Hematopoietic multipotent progenitor cell treated with erythropoietin and hydrocortisone succinate and interleukin-3 and kit ligand, for 15 days (in vitro differentiated cells): ENCODE measurements at places on chromosomes 11 and 22.

GRCh38 chr11:82229341-82229740 is 504.3 kb downstream of the FAM181B start:
- DNase-seq: no peak

- no peak for DNase-seq
Measured at GRCh38 chr11:46599340-46600193, 5.7 kb upstream of the AMBRA1 start.

DNA sequence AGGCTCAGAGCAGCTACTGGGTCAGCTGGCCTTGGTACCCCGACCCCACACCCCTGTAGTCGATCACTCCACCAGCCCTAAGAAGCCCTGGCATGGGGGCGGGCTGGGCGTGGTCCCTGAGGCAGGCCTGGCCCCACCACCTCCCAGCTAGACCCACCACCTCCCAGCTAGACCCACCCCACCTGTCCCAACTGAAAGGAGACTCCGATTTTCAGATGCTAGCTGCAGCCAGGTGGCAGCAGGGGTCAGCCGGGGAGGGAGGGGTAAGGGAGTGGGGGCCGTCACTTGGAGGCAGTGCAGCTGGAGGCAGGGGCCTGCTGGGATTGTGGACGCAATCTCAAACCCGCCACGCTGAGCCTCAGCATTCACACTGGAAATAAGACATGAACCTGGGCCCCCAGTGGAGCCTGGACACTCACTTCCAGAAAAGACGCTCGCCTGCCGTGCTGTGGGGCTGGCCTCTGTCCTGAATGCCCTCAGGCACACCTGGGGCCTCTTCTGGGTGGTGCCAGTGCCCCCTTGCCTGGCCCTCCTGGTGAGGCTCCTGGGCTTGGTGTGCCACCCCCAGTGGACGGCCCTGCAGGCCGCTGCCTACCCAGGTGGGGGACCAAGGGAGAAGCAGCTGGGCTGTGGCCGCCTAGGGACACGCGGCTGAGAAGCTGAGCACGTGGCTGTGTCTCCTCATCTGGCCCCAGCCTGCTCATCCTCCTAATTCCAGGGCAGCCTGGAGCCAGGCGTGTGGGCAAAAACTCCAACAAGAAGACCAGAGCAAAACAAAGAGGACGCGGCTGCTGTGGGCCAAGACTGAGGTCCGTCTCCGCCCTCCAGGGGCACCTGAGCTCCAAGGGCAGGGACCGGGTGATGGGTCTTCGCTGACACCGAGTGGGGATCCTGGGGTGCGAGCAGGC is 26.7 kb downstream of the OSBPL5 start:
- no peak for DNase-seq

- no peak for DNase-seq
Measured at GRCh38 chr11:120867988-120868387, 155.9 kb upstream of the TBCEL start.

DNA sequence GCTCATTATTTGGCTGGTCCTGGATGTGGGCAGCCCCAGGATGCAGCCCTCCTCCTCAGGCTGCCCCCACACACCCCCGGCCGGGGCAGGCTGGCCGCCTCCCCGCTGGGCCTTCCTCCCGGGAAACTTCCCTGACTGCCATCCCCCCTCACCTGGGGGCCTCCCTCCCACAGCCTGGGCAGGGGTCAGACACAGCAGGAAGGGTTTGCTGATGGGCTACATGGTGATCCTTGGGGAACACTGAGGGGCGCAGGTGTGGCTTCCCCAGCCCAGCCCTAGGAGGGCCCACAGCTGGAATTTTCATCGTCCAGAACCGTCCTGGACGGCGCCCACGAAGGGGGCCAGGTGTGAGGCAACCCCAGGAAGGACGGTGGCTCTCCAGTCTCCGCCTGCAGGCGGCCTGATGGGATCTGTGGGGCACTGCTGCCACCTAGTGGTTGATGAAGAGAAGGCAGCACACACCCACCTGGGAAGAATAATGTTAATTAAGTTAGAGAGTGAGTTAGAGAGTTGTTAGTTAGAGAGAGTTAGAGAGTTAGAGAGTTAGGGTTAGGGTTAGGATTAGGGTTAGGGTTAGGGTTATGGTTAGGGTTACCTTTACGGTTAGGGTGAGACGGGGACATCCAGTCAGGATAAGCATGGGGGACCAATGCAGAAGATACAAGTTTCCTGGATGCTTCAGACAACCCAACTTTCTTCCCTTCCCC is 75.9 kb upstream of the PRR5 start:
- DNase-seq: peak; percentile 78

DNA sequence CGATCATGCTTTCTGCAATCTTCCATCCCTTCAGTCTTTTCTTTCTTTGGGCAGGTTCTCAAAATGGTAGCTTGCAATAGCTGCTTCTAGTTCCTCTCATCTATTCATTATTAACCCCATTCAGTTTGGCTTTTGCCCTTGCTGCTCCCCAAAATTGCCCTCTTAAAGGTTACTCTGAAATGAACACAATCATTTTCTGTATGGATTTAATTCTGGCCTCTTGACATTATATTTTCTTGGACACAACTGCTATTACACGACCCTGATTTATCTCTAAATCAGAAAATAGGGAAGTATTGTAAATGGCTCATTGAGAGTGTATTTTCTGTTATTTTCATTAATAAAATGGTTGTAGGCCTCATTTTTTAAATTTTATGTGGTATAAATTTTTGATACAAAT is at the start of gene ANGPTL5:
Gene ANGPTL5 (minus strand): TSS at position 101 of the 400 bp plus-strand sequence. CDS start 8,613 bp downstream, outside the sequence.
- DNase-seq: no peak

DNA sequence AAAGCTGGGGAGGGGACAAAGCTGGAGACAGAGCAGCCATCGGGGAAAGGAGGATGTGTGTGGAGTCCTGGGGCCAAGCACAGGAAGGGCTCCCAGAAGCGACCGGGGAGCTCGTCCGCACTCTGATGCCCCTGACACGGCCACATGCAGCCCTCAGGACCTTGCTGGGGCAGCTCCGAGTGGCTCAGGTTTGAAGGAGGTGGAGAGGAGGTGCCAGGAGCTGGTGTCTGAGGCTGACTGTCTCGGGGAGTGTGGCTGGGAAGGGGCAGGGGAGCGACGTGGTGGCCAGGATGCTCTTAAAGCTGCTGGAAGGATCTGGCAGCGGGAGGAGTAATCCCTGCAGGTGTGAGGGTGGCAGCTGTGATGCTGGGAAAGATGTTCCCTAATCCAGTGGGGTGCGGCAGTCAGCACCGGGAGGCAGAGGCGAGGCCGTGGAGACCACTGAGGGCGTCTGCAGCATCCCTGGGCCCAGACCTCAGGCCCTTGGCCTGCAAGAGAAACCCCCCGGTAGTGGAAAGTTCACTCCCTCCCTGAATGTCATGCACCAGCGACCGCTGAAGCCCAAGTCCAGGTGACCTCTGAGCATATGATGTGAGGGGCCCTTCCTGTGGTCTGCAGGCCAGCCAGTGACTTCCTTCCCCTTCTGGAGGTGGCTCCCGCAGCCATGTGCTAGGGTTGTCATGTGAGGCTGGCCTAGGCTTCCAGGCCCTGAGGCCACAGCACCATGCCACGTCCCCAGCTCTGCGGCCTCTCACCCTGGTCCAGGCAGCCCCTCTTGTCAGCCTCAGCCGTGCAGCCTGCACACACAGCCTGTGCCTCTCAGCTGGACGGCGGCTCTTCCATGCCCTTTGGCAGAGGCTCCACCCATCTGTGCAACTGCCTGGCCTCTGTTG is 17.2 kb upstream of the CTSD start:
- DNase-seq: no peak

- no peak for DNase-seq
Measured at GRCh38 chr11:120385655-120386054, 49.4 kb downstream of the ARHGEF12 start.

- no peak for DNase-seq
Measured at GRCh38 chr11:78038697-78039313, 15.7 kb upstream of the KCTD14 start.

DNA sequence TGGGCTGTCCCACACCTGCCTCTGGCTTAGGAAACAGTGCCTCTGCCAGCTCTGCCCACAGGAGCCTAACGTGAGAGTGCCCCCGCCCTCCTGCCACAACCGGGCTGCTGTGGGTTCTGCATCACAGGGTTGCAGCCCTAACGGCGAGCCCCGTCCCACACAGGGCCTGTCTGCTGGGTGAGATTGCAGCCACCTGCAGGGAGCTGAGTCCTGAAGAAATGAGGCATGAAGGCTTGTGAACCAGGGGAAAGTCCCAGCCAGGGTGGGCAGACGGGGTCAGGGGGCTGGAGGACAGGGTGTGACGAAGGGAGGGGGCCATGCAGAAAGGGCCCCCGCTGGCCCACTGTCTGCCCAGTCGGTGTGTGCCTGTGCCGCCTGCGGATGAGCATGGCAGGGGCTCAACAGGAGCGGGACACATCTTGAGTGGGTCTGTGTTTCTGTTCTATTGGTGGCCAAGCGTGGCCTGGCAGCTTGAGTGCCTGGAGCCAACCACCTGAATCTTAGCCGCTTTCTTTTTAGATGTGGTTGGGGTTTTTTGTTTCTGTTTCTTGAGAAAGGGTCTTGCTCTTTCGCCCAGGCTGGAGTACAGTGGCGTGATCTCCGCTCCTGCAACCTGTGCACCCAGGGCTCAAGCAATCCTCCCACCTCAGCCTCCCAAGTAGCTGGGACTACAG is 38.9 kb downstream of the CTTN start:
- no peak for DNase-seq
